Activated CD4-positive, alpha-beta memory T cell treated with anti-CD3 and anti-CD28 coated beads, Interleukin-2, amount 10 ng/mL, durations not matched to agents 7 days and 5 days (primary cell): ENCODE measurements at places on chromosomes 7 and 10. TPM values are rescaled to one million over a fixed set of nuclear protein-coding genes. Genes with fewer than 3 reads are reported as not detected.

The UBE3C gene
- 55.7 TPM for total RNA-seq

The ABCA13 gene
- not detected for total RNA-seq

The SPAM1 gene
- total RNA-seq: not detected

The PDE1C gene
- not detected for total RNA-seq

The FRMD4A gene
- total RNA-seq: 0.30 TPM

The FGL2 gene
- total RNA-seq: 4.1 TPM

The PILRA gene
- total RNA-seq: 1.3 TPM
